ENCODE measurements at places on chromosomes 2 and 18.

DNA sequence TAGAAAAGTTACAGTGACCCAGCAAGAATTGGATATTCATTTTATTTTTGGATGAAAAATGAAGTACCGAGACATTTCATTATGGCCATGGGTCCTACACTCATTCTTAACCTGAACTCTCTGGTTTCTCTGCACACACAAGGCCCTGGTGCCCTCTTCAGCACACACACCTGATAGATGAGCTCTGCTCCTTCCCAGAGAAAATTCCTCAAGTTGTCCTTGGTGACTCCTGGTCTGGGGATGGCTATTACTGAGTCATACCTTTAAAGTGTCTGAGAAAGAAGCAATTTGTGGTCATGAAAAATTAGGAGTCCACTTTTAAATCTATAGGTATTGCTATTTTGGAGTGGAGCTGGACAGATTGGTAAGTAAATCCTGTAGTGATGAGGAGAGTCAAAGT, 311.5 kb downstream of the CDH2 start:
- DNase-seq = no peak

- no peak for DNase-seq
These were observed 102.3 kb downstream of the TCF4 start for GRCh38 chr18:55485666-55486065.

DNA sequence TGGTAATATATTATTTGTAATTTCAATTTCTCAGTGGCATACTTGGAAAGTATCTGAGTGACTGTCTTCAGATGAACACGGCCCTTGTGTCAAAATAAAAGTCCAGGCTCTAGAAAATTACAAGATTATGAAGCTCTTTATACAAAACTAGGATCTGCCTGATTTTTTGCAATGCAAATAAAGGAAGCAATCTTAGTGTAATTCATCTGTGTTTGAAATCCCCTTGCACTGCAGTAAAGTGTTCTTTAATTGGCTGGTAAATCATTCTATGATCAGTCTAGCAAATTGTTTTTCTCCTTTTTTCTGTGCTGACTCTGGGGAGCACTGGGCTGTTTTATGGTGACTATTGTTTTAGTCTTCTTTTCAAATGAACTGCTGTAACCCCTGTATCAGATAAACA, 1039.0 kb downstream of the SOCS6 start:
- DNase-seq = no peak

DNA sequence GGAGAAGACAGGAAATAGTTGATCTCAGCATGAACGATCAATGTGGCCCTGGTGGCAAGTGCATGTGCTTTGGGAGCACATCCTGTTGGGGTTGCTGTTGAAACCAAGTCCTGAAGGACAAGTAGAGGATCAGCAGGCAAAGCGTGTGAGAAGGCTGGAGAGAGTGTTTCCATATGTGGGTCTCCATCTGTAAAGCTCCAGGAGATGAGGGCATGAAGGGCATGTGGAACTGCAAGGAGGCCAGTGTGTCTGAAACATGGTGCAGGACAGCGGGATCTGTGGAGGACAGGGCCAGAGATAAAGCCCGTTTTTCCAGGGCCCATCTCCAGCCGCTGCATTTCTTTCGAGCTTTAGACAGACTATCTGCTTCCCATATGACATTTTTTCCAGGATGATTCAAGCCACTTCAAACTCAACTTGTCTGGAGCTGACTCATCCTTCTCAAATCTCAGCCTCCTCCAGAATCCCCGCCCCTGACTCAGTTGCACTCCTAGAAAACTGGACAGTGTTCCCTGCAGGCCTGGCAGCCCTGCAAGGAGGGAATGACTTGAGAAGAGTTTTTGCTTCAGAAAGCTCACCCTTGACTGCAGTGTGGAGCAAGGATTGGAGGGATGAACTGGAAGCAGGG, 226.1 kb downstream of the VAPA start:
- DNase-seq = no peak

DNA sequence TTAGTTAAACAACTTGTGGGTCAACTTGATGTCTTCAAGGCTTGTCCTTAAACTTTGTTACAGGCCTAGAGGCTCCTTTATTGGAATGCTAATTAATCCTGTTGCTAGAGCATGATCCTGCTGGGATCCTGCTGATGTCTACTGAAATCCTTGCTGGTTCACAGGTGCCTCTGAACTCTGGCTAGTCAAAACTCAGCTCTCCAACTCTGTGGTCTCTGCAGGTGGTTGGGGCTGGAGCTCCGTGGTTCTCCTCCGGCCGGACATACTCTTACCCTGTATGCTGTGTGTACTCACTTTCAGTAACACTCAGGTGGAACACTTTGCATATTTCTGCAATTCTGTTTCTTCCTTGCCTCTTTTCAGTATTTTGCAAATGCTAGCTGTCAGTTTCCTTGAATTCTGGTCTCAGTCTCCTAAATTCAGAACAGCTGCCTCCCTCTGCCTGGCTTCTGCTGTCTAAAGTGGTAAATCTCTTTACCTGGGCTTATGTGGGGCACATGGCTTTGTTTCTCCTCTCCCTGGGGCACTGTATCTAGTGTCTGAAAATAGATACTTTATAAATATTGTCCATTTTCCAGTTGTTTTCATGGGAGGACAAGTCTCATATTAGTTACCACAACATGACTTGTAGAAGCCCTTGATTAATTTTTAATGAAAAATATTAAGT, 113.0 kb downstream of the ATP9B start:
- no peak for DNase-seq

- no peak for DNase-seq
These were observed 144.6 kb downstream of the AGPS start for GRCh38 chr2:177537213-177537612.

- DNase-seq = no peak
These were observed 18.1 kb downstream of the CPSF3 start for GRCh38 chr2:9441556-9441955.

- no peak for DNase-seq
These were observed 218.0 kb downstream of the LOXHD1 start for GRCh38 chr18:46439037-46439436.

GRCh38 chr2:159855143-159855542, 57.1 kb upstream of the CD302 start:
- DNase-seq = no peak

DNA sequence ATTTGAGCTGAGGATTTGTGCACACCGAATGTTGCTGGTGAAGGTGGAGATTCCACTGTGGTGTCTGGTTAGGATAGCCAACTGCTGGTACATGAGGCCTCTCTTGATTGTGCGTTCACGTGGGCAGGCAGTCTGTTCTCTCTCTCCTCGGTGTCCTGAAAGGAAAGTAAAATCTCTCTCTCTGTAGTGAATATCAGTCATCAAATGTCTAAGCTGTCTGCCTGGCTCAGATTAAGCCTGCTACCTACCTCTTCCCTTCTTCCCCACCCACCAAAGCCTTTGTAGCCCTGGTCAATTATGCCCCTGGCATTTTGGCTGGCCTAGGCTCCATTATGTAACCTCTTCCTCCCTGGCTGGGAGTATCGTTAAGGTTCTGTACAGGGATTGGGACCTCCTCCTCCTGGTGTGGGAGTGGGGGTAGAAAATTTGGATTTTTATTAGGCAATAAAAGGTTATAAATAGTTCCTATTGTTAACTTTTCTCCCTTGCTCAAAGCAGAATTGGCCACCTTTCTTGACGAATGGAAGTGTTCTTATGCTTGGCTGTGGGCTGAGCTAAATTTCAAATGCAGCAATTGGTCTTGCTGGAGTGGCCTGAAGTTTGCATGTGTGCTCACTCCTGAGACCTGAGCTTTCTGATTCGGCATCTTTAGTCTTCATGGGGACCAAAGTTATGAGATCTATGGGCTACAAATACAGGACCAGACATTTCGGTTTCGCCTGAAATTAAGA, 148.8 kb downstream of the WDSUB1 start:
- no peak for DNase-seq

- DNase-seq = no peak
These were observed 2.1 kb upstream of the DNAJC27 start for GRCh38 chr2:24973812-24974211.

DNA sequence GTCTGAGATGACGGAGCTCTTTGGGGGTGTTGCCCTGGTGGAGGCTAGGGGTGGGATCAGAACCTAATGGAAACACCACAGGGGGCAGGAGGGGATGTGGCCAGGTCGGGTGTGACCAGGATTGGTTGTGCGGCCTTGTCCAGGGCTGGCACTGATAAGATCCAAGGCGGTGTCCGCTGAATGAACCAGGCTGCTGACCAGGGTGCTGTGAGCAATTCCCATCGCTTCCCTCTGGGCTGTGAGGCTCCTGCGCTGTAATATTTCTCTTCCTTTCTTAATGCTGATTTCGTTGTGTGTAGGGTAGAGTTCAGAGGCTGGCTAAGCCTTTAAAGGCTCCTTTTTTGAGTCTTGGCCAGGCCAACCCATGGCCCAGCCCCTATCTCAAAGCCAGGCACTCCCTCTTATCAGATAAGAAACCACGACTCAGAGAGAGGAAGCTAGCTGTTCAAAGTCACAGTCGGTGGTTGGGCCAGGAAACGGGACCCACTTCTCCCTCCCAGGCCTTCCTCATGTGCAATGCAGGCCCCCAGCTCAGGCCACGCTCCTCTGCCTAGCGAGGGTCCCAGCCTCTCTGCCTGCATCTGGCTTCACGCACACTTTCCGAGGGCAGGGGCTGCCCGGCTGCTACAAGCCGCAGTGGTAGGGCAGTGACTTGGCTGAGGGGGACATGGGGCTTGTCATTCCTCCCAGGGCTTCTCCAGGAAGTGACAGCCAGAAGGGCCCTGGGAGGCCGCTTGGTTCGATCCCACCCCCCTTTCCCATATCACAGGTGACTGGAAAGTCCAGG, 26.0 kb upstream of the FOSL2 start:
- no peak for DNase-seq

DNA sequence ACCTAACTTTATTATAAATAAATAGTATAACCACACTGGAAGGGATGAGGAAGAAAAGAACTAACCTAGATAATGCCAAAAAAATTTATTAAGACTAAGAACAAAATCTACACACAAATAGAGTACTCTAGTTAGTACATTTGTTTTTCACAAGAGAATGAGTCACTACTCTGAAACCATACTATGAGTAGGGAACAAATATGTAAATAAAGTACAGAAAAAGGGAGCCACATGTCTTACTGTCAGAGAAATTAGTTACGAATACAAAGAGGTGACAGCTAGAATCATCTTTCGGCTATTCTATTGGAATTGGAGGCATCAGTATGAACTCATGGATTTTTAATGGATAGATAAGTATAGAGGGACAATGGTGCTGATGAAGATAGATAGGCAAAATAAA, 150.5 kb downstream of the COPS8 start:
- DNase-seq = no peak

Data from glutamatergic neuron (in vitro differentiated cells).